Nucleus accumbens (tissue), 56 donors: ENCODE measurements at places on chromosomes 5 and 9.

DNA sequence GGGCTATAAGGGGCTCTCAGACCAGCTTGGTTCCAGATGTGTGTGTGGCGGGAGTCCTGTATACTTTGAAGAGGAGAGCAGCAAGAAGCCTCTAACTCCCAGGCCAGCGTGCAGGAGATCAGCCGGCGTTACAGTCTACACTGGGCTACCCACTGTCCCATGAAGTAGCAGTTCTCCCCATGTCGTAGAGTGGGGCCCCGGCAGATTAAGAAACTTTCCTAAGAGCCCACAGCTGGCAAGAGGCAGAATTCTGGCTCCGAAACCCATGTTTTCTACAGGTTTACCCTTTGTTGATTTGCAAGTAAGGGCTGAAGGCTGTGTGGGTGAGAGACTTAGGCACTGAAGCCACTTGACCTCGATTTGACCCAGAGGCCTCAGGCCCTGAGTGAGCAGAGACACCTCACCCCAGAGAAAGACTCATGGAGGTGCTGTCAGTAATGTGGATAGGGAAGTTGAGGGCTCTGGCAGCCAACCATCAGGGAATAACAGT lies 881 bp upstream of the B4GALT1 start:
- DNase-seq: no peak

DNA sequence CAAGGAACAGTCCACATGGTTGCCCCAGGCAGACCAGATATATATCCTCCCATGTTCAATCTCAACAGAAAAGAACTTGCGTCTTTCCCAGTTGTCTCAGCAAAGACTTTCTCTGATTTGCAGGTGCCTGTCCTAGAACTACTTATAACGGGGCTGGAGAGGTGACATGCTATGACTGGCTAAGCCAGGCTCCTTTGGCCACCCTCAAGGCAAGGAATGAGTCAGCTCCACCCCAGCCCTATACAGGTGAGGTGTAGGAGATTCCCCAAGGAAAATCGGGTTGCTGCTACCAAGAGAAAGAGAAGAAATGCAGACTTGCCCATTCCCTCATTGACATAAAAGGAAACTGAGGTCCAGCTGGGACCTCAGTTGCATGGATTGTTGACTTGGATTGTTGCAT lies 127.4 kb downstream of the GALNT10 start:
- no peak for DNase-seq

- DNase-seq: no peak
Observed at GRCh38 chr5:143938230-143938629, 126.3 kb downstream of the HMHB1 start.

DNA sequence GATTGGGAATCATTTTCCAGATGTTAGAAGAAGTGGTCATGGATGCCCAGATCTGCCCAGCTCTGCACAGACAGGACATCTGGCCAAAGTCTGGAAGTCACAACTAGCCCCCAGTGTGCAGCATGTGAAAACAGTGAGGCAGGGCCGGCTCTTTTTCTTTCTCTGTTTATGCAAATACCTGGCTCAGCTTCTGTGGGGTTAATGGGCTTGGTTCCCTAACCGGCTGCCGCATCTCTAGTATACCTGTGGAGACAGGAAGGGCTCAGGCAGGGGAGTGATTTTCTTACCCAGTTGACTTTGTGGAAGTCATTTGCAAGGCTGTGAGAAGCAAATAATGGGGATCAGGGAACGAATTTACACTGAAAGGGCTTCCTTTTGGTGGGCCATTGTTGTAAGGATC lies 254.8 kb upstream of the PANK3 start:
- DNase-seq: no peak

DNA sequence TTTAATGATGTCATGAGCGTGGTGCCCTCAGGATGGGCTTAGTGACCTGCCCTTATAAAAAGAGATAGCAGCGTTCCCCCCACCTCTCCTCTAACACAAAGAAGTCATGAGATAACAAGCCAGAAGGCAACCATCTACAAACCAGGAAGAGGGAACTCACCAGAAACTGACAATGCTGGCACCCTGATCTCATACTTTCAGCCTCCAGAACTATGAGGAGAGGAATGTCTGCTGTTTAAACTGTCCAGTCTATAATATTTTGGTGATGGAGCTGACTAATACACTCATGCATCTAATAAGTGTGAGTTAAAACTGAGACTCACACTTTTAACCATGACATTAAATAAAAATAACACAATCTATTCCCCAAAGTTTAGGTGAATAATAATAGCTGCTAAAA lies 156.1 kb upstream of the SPEF2 start:
- DNase-seq: no peak

DNA sequence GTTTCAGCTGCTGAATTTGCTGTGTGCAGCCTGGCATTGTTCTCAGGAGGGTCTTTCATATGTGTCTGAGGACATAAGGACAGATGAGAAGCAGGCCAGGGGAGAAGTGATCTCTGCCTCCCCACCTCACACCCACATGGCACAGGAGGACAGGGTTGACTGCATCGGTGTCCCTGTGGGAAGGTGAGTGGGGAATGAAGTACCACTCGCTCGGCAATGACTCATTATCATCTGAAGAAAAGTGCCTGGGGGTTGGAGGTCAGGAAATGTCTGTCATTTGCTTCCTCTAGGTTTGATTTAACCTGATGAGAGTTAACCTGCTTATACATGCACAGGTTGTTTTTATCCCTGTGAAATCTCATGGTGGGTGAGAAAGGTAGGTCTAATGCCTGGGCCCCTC lies 195.0 kb downstream of the GADD45G start:
- no peak for DNase-seq

- no peak for DNase-seq
Observed at GRCh38 chr9:136372561-136373299, 739 bp downstream of the CARD9 start.

GRCh38 chr5:150778088-150778516 lies 455 bp upstream of the SMIM3 start:
- no peak for DNase-seq

DNA sequence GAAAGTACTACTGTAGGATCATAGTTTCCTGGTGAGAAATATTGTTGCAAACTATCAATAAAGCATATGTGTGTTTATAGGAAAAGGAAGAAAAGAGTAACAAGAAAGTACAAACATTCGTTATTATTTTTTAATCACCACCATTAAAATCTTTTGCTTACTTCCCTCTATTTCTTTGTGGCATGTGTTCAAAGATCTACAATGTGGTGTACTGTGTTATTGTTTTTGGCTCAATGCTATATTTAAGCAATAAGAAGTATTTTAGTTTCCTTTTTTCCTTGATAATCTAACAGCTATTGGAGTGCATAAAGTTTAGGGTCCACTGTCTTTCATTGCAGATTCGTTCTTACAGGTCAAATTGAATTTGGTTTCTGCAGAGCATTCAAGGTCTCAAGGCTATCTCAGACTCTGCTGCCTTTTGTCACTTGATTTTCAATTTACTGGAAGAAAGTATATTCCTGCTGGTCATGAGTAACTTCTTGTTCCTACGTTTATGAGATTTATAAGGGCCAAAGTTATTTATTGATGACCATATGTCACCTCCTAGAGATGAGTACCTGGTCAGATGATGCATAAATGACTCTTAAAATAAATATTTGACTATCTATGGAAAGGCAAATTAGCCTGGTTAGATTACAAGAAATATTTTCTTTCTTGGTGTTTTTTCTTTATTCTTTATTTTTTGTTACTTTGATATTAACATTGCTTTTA lies 323.0 kb downstream of the TMEM167A start:
- DNase-seq: no peak

DNA sequence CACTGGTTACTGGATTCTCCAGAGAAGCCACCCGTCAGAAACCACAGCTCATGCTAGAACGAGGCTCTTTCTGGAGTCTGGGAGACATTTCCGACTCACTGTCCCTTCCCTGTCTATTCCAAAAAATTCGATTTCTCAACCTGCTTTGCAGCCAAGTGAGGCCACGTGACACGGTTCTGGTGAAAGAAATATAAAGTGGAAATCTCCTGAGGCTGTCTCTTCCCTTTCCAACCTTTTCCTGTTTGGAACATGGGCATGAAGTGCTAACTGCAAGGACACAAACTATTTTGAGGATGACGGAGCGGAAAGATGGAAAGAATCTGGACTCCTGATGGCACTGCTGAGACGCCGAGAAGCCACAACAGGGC lies 6.1 kb upstream of the PTGS1 start:
- DNase-seq: no peak

- DNase-seq: no peak
Observed at GRCh38 chr5:6510973-6511372, 62.3 kb downstream of the UBE2QL1 start.

DNA sequence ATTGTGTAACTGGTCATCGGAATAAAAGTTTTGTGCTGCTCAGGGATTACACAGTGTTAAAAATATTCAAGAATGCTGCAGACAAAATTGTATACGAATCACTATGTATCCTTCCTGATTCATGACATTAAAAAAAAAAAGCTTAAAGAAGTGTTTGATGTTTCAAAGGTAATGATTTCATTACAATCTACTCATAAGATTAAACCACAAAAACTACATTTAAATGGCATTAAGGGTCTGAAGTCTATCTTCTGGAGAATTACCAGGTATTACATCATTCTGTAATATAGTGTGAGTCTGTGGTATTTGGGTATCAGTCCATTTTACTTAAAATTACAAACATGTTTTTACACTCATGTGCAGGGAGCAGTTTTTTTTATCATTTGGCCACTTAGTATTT lies 324.4 kb downstream of the NDUFS4 start:
- no peak for DNase-seq

- no peak for DNase-seq
Observed at GRCh38 chr5:2465383-2465782, 286.1 kb downstream of the IRX2 start.

GRCh38 chr9:114382699-114383520 lies 4.9 kb downstream of the AKNA start:
- DNase-seq: no peak

GRCh38 chr5:110899566-110900412 lies 161.0 kb downstream of the SLC25A46 start:
- no peak for DNase-seq

DNA sequence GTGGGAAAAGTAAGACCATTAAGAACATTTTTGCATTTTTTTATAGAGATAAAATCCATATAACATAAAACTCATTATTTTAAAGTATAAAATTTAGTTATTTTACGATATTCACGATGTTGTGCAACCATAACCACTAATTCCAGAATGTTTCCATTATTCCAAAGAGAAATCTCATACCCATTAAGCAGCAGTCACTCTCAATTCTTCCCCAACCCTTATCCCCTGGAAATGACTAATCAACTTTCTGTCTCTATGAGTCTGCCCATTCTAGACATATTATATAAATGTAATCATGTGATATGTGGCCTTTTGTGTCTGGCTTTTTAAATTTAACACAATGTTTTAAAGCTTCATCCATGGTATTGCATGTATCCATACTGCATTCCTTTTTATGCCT lies 115.6 kb upstream of the ADAMTSL1 start:
- DNase-seq: no peak

- DNase-seq: no peak
Observed at GRCh38 chr5:102583276-102584124, 84.7 kb upstream of the SLCO6A1 start.

GRCh38 chr9:124758061-124758460 lies 13.1 kb downstream of the NR6A1 start:
- no peak for DNase-seq

DNA sequence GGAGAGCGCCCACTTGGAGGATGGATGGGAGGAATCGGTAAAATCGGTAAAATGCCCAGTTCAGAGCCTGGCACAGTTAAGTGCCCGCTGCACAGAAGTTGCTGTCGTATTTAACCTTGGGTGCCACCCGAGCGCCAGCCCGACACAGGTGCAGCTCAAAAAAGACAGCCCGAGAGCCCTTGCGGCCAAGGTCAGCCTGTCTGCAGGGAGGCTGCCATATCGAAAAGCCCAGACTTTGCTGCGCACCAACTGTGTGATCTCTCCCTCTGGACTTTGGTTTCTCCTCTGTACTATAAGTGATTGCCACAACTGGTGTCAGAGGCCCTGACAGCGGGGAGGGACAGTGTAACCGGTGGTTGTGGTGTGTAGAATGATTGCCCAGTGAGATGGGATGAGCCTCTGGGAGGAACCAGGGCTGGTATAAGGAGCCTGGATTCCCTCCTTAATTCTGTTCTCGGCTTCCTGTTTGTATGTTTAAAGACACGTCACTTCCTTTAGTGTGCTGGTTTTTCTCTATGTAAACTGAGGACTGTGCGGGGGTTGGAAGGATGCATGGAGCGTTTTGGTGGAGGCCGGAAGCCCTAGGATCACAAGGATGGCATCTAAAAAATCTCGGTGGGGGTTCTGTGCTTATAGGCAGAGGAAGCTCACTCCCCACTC lies 792 bp downstream of the NTMT1 start:
- DNase-seq: no peak

- DNase-seq: no peak
Observed at GRCh38 chr9:134993996-134994720, 76.4 kb upstream of the FCN1 start.

DNA sequence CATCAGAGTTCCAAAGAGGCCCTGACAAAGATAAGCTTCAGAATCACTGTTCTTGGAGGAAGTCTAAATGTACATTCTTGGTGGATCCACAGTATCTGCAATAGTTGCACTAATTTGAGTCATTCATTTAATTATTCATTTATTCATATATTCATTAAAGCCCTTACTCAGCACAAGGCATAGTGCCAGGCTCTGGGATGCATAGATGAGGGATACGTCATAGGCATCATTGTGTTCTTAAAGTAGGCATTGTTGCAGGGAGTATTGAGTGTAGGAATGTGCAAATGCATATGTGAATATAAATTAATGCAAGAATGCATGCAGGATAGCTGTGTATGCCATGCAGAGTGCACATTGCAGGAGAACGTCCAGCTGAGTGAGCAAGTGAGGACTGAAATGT lies 100.7 kb downstream of the DRD1 start:
- DNase-seq: no peak

GRCh38 chr5:3251784-3252183 lies 343.8 kb upstream of the IRX1 start:
- no peak for DNase-seq

DNA sequence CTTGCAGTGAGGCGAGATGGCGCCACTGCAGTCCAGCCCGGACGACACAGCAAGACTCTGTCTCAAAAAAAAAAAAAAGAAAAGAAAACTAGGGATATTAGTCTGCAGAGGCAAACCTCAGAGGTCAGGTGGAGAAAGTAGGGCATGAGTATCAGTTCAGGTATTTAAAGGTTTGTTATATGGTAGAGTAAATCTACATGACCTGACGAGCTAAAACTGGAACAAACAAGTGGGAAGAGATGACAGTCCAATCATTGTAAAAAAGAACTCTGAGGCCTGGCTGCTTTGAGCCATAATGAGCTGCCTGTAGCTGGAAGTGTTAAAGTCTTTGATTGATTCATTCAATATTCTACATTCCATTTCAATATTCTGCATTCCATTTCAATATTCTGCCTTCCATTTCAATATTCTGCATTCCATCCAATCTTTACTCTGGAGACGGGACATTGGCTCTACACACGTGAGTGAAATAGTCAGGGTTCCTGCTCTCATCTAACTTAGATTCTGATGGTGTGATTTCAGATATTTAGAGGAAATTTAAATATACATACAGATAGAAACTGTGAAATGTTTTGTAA lies 28.9 kb upstream of the GRAMD2B start:
- no peak for DNase-seq

- DNase-seq: no peak
Observed at GRCh38 chr9:35896570-35896969, 9.4 kb upstream of the HRCT1 start.

GRCh38 chr5:42641336-42642005 lies 115.1 kb upstream of the CCDC152 start:
- DNase-seq: no peak
